ENCODE measurements at places on chromosomes 4 and X.

GRCh38 chrX:118396113-118396512 is 50.2 kb downstream of the WDR44 start:
- DNase-seq, result no peak

GRCh38 chr4:1207157-1207470 is 34.7 kb upstream of the SPON2 start:
- peak; percentile 15 for DNase-seq

- no peak for DNase-seq
These were observed 39.9 kb downstream of the DCX start for GRCh38 chrX:111372086-111372485.

DNA sequence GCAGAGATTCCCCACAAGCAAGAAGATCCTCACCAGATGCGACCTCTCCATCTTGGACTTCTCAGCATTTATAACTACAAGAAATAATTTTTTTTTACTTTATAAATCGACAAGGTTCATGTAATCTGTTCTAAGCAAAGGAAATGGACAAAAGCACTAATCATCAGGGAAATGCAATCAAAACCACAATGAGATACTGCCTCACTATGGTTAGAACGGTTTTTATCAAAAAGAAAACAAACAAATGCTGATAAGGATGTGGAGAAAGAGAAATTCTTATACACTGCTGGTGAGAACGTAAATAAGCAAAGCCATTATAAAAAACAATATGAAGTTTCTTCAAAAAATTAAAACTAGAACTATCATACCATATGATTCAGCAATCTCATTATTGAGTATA is 1382.6 kb downstream of the ARAP2 start:
- DNase-seq, result no peak

- no peak for DNase-seq
These were observed 316.3 kb downstream of the TMA16 start for GRCh38 chr4:163810755-163811154.

DNA sequence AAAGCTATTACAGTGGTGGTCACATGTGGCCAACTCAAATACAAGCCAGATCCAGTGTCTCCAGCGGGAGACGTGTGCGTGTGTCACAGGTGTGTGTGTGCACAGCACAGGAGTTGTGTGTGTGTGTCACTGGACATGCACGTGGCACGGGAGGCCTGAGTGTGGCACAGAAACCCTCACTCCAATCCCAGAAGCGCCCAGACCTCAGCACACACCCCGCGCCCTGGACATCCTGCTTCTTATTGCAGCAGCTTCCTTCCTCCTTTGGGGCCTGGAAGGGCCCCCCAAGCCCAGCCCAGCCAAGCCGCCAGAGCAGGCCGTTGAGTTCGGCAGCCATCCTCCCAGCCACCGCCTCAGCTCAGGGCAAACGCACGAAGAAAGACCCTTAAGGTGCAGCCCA is 37.9 kb downstream of the ACOX3 start:
- DNase-seq, result no peak

- no peak for DNase-seq
These were observed 44.3 kb downstream of the AR start for GRCh38 chrX:67587946-67588624.

DNA sequence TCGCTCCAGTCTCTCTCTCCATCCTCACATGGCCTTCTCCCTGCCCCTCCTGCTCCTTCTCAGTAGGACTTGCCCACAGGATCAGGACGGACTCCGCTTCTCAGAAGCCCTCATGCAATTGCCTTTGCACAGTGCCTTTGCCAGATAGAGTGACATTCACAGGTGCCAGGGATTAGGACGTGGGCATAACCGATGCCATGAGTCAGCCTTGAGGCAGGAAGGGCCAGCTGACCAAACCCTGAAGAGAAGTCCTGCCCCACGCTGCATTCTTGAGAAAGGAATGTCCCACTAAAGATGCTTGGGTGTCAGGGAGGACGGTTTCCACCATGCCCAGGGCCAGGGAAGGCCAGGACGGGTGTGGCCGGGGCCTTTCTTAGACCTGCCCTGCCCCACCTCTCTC is 6.6 kb upstream of the GRPEL1 start:
- no peak for DNase-seq

- no peak for DNase-seq
These were observed 579.4 kb downstream of the GRXCR1 start for GRCh38 chr4:43471950-43472349.

Measured in glutamatergic neuron (in vitro differentiated cells).